Ammon's horn (tissue), 1 donor: ENCODE measurements at places on chromosomes 3 and 15.

DNA sequence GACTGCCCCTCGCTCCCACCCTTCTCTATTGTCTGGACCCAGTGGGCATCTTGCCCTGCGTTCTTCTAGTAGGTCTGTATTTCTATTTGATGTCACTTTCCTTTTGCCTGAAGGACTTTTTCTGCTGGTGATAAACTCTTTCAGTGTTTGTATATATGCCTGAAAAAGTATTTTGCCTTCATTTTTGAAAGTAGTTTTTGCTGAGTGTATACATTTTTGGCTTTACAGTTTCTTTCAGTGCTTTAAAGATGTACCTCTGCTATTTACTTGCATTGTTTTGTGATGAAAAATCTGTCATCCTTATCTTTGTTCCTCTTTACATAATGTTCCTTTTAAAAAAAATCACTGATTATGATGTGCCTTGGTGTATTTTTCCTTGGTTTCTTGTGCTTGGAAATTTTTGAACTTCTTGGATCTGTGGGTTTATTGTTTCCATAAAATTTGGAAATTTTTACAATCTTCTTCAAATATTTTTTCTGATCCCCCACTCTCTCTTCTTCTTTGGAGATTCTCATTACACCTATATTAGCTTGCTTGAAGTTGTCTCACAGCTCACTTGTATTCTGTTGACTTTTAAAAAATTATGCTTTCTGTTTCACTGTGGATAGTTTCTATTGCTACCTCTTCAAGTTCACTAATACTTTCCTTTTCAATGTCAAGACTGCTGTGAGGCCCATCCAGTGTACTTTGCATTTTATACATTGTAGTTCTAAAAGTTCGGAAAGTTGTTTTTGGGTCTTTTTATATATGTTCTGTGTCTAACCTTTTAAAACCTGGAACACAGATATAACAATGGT is 67.8 kb downstream of the RGMA start:
- no peak for DNase-seq

DNA sequence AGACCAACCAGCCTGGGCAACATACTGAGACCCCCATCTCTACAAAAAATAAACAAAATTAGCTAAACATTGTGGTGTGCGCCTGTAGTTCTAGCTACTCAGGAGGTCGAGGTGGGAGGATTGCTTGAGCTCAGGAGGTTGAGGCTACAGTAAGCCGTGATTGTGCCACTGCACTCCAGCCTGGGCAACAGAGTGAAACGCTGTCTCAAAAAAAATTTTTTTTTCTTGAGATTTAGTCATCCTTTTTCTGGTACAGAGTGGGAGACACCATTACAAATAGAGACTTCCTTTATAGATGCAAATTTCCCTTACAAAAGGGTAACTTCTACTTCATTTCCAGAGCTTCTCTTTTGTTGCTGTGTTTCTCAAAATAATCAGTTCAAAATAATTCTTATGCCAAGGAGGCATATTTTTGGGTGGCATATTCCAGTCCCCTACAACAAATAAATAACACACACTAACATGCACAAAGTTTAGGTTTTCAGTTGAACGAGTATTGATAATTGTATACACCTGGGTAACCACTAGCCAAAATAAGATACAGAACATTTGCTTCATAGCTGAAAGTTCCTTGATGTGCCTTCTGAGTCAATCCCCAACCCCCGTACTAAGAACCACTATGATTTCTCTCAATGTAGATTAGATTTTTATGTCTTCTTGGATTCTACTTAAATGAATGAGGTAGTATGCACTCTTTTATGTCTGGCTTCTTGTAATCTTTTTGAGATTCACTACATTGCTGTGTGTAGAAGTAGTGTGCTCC is 248.9 kb upstream of the PROK2 start:
- DNase-seq, result no peak

DNA sequence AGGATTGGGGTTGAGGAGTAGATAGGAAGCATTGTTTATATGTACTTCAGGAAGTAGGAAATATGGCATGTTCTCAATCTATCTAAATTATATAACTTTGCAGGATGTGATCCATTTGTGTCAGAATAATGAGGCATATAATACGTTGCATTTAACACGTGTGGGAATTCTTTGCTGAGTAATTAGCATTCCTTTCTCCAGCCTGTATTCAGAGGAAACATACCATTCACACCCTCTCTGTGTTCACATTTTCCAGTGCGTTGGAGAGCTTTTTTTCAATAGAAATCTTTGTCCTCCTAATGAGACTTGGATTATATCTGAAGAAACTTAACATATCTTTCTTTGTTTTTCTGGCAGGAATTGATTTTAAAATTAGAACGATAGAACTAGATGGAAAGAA is 33.0 kb upstream of the APH1B start:
- no peak for DNase-seq

DNA sequence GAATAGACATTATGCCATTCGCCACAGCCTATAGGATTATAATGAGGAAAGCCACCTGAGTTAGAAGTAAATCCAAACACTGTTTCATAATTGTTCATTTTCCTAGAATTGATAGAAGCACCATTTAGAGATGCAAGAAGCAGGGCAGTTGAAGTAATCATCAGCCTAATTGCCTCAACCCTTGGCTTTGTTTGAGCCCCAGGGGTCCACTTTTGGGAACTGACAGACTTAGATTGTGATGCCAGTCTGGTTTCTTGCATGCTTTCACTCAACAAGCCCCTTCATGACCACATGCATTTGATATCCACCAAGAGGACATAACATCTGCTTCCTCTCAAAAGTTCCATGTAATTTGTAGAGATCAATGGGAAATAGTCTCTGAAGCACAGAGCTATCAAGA is 97.2 kb upstream of the COL8A1 start:
- DNase-seq, result no peak

DNA sequence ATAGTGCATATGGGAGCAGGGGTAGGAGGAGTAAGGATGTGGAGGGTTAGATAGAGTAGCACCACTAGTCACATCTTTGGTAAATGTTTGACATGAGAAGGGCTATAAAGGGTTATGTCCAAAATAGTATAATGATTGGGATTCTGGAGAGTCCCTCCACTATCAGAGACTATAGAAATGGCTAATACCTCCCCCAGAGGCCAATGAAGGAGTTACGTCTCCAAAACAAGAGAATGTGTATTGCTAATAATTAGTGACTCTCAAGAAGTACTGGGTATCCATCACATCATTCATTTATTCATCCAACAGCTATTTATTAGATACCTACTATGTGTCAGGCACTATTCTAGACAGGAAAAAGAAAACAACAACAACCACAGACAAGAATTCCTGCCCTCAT is 203.7 kb upstream of the UMPS start:
- no peak for DNase-seq

DNA sequence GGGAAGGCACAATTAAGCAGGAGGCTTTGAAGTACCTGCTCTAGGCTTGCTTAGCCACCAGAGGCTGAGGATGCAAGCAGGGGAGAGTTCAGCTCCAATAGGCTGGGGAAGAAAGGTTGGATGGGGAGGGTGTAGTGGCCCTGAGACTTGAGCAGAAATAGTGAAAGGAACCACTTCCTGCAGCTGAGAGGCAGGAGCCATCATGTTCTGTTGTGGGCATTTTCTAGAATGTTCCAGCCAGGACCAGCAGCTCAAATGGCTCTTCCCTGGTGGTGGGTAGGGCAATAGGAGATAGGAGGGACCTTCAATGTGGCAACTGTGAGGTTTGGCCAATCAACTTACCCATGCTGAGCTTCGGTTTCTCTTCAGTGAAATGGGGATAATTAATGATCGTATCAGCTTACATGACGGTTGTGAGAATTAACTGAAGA is 79.1 kb upstream of the CGNL1 start:
- DNase-seq, result no peak
